Right lung (tissue), 10 donors: ENCODE measurements at places on chromosomes 6 and 20. TPM values are rescaled to one million over a fixed set of nuclear protein-coding genes. Genes with fewer than 3 reads are reported as not detected.

The TMEM217 gene
- 2.2 TPM for polyA plus RNA-seq

The C6orf132 gene
- polyA plus RNA-seq, result 2.9 TPM

The TGM3 gene
- polyA plus RNA-seq, result 0.26 TPM

The BPIFB2 gene
- polyA plus RNA-seq, result not detected

The PPP1R11 gene
- polyA plus RNA-seq, result 57.2 TPM

The RIPPLY2 gene
- not detected for polyA plus RNA-seq

The ENPP4 gene
- 10.0 TPM for polyA plus RNA-seq

The TUBE1 gene
- polyA plus RNA-seq, result 58.0 TPM

The PDE10A gene
- polyA plus RNA-seq, result 11.0 TPM

The MCCD1 gene
- polyA plus RNA-seq, result not detected

The DCDC2 gene
- 12.2 TPM for polyA plus RNA-seq

- no peak for DNase-seq
Observed at GRCh38 chr6:164346631-164347030, 932.1 kb downstream of the QKI start.

- no peak for DNase-seq
Observed at GRCh38 chr6:150666071-150666470, 66.4 kb downstream of the PLEKHG1 start.

GRCh38 chr6:21529431-21529830 lies 64.1 kb upstream of the SOX4 start:
- no peak for DNase-seq

- DNase-seq, result peak; percentile 8
Observed at GRCh38 chr6:113558966-113559365, 298.2 kb upstream of the MARCKS start.

GRCh38 chr20:34954904-34955230 lies 739 bp downstream of the GSS start:
- no peak for DNase-seq

DNA sequence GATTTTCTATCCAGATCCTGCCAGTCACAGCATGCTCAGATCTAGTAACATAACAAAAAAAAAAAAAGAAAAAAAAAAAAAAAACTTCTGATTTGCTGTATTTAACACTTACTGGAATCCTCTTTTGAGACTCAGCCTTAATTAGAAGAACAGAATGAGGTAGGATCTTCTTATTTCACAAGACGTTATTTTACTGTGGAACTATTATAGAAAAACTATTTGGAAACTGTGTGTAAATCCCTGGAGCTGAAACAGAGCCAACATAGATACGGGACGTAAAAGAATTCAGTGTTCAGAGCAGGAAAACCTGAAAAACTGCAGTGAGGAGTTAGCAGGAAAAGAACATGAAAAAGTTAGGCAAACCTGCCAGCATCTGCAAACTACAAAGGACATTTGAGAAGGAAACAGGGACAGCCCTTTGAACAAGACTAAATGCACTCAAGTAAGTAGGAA lies 3.4 kb upstream of the ZNF217 start:
- DNase-seq, result no peak

- no peak for DNase-seq
Observed at GRCh38 chr6:5338177-5338960, 77.1 kb downstream of the FARS2 start.

- no peak for DNase-seq
Observed at GRCh38 chr20:2311329-2311728, 15.5 kb downstream of the TGM3 start.

DNA sequence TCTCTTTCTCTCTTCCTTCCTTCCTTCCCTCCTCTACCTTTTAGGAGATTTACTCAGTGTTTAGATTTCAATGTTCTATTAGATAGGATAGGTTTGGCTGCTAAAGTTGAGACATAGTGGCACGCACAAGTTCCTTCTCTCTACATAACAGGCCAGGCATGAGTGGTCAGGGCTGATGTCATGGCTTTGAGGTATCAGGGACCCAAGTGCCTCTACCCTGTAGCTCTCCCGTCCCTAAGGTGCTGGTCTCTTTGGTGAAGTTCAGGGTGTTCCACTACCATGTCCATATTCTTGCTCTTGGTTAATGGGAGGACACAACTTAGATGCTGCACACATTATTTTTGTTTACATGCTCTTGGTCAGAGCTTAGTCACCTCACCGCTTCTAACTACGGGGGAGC lies 245.3 kb downstream of the QKI start:
- no peak for DNase-seq

DNA sequence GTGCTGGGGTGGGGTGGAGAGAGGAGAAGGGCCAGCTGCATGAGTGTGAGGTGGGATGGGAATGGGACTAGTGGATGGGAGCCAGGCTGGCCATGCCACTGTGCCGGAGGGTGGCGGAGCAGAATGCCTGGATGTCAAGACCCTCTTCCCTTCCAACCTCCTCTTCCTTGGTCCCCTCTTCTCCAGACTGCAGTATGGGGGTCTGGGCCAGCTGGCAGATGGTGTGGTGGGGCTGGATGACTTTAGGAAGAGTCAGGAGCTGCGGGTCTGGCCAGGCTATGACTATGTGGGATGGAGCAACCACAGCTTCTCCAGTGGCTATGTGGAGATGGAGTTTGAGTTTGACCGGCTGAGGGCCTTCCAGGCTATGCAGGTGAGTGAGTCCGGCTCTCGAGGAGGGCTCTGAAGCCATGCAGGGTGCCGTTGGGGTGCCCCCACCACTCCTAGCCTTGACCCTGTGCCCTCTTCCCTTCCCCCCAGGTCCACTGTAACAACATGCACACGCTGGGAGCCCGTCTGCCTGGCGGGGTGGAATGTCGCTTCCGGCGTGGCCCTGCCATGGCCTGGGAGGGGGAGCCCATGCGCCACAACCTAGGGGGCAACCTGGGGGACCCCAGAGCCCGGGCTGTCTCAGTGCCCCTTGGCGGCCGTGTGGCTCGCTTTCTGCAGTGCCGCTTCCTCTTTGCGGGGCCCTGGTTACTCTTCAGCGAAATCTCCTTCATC lies 7.7 kb downstream of the DDR1 start:
- DNase-seq, result no peak

DNA sequence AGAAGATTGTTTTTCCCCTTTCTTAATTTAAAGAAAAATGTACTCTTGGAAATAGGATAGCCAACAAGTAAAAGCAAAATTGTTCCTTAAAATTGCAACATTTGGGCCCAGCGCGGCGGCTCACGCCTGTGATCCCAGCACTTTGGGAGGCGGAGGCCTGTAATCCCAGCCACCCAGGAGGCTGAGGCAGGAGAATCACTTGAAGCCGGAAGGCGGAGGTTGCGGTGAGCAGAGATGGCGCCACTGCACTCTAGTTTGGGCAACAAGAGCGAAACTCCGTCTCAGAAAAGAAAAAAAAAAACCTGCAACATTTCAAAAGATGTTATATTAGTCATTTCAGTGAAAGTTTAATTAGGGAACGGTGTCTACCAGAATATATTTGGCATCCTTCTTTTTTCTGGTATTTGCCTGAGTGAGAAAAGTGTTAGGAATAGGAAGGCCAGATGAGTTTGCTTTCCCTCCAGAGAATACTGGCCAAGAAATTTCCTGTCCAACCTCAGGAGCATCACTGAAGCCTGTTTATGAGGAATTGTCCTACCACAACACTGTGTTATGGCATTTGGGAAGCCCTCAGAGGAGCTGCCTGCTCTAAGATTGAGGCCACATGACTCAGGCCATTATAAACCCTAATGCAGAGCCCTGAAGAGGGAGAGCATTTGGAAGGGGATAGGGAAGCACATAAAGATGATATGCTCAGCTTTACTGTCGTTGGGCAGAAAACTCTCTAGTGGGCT lies 1.2 kb upstream of the GJA1 start:
- no peak for DNase-seq

DNA sequence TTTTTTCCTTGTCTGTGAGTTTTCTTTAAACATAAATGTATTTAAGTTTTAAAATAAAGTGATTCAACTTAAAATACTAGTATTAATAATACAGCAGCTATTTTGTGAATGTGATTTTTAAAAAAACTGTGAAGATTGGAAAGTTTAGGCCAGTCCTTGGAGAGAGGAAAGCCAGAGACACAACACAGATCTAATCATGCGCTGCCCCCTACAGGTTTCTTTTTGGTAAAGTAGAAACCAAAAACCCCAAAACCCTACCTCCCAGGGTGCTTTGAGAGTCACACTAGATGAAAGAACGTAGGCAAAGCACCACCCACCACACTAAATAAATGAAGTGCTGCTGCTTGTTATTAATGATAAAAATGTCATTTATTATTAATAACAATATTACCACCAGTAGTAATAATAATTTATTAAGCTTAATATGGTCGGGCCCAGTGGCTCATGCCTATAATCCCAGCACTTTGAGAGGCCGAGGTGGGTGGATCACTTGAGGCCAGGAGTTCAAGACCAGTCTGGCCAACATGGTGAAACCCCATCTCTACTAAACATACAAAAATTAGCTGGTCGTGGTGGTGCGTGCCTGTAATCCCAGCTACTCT lies 33.7 kb downstream of the SLC9A8 start:
- no peak for DNase-seq

DNA sequence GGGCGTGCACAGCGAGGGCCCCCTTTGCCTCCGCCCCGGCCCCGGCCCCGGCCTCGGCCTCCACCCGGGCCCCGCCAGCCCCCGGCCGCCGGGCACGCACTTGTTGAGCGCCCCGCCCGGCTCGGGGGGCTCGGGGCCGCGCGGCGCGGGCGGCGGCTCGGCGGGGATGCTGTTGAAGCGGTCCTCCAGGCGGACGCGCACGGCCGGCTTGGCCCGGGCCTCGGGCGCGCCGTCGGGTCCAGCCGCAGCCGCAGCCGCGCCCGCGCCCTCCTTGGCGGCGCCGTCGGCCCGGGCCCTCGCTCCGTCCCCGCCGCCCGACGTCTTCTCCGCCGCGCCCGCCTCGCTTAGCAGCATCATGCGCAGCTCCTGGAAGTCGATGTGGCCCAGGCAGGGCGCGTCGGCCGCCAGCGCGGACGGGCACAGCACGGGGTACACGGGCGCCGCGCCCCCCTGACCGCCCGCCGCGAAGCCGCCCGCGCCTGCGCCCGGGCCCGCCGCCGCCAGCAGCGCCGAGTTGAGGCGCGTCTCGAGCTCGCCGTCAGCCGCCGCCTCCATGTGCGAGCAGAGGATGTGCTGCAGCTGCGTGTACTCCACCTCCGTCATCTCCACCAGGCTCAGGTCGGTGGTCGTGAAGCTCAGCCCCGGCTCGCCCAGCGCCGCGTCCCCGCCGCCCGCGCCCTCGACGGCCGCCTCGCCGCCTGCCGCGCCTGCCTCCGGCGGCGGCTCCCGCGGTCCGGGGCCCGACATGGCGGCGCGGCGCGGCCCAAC lies 514 bp downstream of the TCFL5 start:
- DNase-seq, result no peak

DNA sequence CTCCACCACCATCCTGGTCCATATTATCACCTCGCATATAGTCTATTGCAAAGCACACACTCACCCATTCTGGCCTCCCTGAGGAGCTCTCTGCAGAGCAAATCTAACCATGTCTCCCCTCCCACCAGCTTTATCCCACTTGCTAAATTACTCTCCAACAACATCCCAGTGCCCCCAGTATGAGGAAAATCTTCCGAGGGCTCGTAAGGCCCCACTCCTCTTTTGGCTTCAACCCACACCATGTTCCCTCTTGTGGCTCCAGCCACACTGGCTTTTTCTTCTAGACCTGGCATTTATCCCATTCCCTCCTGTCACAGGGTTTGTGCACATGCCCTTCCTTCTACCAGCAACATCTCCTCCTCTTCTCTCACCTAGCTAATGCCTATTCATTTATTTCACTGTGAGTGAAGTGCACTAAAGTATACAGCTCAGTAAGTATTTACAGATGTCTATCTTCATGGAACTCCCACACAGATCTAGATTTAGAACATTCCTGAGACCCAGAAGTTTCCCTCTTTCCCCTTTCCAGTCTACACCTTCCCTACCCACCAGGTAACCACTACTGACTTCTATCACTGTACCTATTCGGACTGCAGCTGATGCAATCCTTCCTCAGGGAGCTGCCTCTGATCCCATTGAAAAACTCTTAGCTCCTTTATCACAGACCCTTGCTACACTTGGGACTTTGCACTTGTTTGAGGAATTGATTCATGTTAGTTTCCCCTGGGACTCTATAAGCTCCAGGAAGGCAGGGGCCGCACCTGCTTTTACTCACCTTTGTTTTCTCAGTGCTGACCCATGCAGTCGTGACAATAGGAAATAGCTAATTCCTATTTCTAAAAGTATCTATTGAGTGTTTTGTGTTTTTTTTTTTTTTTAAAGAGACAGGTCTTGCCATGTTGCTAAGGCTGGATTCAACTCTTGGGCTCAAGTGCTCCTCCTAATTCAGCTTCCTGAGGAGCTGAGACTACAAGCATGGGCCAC lies 15.5 kb downstream of the MRPL14 start:
- no peak for DNase-seq

- DNase-seq, result no peak
Observed at GRCh38 chr6:31794866-31795615, 511 bp downstream of the VARS1 start.

DNA sequence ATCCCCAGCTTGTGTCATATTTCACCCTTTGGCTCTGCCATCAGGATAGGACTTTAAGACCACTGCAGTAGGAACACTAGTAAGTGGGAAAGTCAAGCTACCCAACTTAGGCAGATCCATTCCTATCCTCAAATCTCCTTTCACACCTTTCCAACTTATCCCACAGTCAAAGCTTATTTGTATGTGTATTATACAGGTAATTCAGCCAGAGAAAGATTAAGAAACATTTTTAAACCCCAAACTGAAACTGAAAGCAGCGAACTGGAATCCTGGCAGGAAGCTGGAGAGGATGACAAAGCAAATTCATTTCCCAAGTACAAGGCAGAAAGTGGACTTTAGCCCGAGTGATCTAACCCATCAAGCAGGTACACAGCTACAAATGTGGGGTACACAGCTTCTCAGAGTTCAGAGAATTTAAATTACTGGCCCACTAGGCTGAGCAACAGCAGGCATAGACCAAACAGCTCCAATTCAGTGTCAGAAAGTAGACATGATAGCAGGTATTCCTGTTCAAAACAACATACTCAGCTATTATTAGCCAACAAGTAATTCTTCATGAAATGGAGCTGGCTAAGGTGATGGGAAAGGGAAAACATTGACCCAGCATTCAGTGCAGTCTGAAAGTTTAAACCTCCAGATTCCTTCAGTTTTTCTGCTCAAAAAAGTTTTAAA lies 39.1 kb downstream of the ILRUN start:
- peak; percentile 73 for DNase-seq

- no peak for DNase-seq
Observed at GRCh38 chr6:105226598-105227294, 46.9 kb upstream of the POPDC3 start.

GRCh38 chr6:166757232-166758135 lies 130.4 kb upstream of the RPS6KA2 start:
- DNase-seq, result no peak

- DNase-seq, result no peak
Observed at GRCh38 chr6:77106992-77107391, 356.3 kb downstream of the HTR1B start.

- DNase-seq, result no peak
Observed at GRCh38 chr6:90291565-90291964, 5.1 kb downstream of the BACH2 start.

GRCh38 chr20:6671829-6672228 lies 95.7 kb upstream of the BMP2 start:
- DNase-seq, result no peak
